ENCODE measurements at places on chromosomes 12 and 14.

- peak; percentile 26 for DNase-seq
Measured at GRCh38 chr12:3313675-3314663, 177.0 kb upstream of the PRMT8 start.

- DNase-seq = no peak
Measured at GRCh38 chr14:65901595-65901994, 489.1 kb downstream of the FUT8 start.

- DNase-seq = no peak
Measured at GRCh38 chr12:55850893-55851292, 8.2 kb upstream of the MMP19 start.

DNA sequence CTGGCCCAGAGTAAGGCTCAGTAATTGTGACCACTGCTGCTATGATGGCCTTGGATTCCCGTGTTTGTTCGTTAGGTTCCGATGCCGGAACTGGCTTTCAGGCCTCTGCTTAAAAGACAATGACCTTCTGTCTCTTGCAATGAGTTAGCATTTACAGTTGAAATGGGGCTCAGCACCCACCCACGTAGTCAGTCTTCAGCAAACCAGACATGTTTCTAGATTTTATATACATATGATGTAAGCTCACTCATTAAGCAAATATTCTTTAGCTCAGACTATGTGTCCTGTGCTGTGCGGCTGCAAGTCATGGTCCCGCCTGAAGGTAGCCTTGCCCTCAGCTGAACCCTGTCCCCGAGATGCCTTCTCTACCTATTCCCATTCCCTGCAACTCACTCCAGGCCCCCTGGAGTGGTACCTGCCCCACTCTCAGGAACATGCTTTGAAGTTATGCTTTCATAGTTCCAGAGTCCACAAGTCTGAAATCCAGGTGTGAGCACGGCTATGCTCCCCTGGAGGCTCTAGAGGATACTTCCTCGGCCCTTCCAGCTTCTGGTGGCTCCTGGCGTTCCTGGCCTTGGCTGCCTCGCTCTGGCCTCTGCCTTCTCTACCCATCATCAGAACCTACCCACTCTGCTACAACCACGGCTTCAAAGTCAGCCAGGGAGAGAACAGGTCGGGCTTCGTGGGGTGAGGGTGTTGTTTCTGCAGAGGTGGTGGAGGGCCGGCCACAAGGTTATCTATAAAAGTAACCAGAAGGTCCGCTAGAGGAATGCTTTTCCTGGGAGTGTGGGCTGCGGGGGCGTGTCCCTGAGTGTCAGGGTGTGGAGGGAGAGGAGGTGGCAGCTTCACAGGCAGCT, 157.8 kb downstream of the RBM19 start:
- no peak for DNase-seq

DNA sequence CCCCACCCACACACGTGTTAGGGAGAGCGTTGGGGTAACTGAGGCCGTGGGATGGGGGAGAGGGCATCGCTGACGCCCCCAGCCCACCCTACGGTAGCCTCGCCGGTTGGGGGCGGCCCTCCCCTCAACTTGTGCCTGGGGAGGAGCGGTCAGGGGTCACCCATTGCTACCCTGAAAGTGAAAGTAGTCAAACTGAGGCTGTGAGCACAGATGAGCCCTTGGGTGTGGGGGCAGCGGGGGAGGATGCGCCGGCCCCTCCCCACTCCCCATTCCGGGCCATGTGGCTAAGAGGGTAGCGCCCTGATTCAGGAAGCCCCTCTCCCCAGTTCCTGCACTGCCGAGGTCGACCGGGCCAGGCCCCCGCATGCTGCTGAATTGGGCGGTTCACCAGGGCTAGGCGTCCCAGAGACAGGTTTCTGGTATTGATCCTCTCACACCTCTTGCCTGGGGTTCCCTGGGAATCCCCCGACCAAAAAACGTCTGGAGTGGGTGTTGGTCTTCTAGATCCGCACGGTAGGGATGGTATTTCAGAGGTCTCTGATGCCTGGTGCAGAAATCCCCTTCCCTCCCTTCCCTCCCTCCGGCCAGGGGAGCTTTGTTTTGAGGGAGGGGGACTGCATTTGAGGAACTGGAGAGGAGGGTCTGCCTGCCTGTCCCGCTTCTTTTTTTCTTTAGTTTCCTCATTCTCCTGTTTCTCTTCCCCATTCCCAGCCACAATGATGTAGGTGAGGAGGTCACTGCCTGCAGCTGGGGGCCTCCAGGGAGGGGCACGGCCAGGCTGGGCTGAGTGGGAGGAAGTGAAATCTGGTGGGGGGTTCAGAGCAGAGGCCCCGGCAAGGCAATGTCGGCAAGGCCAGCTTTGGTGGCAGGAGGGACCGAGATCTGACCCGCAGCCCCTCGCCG, 1.0 kb downstream of the SH2B3 start:
- peak; percentile 74 for DNase-seq

DNA sequence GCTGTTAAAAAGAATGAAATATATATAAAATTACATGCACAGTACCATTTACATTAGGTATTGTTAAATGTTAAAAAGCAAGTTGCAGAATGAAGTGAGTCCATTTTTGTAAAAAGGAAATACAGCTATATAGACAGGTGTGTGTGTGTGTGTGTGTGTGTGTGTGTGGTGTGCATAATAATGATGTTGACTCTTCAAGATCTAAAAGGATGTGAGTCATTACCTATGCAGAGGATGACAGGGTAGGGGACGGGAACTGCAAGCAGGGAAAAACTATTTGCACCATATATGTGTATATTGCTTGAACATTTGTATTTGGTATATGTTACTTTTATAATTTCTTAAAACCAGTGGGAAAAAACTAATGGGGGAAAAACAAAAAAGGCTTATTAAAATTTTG, 3.1 kb downstream of the C14orf39 start:
- no peak for DNase-seq

GRCh38 chr14:90742729-90743128, 73.5 kb downstream of the TTC7B start:
- DNase-seq = no peak

DNA sequence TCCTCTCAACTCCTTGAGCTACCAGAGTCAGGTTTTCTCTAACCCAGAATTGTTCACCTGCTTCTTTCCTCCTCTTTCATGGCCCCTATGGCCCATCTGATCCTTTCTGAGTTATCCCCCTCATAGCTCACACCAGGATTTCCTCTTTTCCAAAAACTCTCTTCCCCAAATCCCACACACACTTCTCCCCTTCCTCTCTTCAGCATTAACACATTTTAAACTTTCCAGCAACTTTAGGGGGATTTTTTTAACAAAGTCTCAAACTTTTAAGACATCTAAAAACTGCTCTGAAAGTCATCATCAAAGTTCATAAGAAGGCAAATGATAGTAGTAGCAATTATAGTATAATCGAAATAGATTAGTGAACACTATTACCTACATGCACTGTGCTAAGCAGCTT, 7.9 kb downstream of the OR10P1 start:
- DNase-seq = no peak

GRCh38 chr12:54465857-54466523, 7.4 kb downstream of the GTSF1 start:
- no peak for DNase-seq

DNA sequence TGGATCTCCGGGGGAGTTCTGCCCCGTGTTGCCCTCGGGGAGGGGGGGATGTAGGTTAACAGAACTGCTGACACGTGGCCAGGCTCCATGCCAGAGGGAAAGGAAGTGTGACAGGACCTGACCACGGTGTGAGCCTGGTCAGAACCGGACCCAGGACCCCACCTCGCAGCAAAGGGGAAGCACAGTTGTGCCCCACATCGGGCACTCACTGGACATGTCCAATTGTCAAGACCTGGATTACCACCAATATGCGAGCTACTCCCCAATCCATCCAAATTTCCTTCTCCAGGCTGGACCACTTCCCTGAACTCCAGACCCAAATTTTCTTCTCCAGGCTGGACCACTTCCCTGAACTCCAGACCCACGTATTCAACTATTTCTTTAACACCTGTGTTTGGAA, 78.8 kb upstream of the PIWIL1 start:
- no peak for DNase-seq

GRCh38 chr12:116153113-116153512, 124.4 kb downstream of the MED13L start:
- DNase-seq = no peak

GRCh38 chr12:62586850-62587249, 120.2 kb downstream of the MON2 start:
- no peak for DNase-seq

- no peak for DNase-seq
Measured at GRCh38 chr12:57738661-57739237, at the start of gene AGAP2. Gene AGAP2 (minus strand): TSS chr12:57738742. CDS start chr12:57738246, 496 bp downstream.

GRCh38 chr12:16972923-16973770, 367.2 kb upstream of the LMO3 start:
- DNase-seq = no peak

DNA sequence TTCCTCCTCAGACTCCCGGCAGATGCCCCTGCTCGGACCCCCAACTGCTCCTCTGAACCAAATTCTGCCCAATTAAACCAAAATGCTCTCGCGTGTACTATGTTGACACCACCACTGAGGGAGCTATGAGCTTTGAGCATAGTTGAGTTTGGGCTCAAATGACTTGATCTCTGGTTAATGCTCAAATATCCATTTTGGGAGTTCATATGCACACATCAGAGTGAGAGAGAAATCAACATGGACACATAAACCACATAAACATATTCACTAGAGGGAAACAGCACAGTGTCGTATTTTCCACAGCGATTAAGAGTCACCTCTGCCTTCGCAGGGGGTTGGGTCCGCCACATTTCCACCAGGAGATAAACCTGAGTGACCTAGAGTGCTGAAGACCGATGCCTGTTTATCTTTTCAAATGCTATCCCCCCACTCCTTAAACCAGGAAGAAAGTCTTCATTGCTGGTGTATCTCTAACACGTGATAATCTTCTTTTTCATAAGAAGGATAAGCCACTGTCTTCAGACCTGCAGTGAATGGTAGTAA, 59.4 kb upstream of the FOXN3 start:
- DNase-seq = no peak

GRCh38 chr12:72406111-72406510, 133.9 kb downstream of the TRHDE start:
- DNase-seq = no peak

DNA sequence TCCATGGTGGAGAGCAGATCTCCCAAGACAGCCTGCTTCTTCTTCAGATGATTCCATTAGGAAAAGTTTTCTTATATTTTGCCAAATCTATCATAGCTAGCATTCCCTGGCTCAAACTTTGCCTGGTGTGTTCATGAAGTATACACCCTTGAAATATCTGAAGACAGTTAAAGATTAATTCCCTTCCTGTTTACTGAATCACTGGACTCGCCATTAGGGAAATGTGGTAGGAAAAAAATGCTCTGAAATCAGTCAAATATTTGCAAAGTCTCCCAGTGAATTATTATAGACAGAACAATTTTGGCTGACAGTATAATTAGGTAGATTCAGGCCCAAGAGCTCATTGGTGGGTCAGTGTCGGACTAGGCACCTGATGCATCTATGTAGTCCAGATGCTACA, 86.5 kb downstream of the PDZRN4 start:
- no peak for DNase-seq

GRCh38 chr12:116113398-116114130, 163.9 kb downstream of the MED13L start:
- no peak for DNase-seq

DNA sequence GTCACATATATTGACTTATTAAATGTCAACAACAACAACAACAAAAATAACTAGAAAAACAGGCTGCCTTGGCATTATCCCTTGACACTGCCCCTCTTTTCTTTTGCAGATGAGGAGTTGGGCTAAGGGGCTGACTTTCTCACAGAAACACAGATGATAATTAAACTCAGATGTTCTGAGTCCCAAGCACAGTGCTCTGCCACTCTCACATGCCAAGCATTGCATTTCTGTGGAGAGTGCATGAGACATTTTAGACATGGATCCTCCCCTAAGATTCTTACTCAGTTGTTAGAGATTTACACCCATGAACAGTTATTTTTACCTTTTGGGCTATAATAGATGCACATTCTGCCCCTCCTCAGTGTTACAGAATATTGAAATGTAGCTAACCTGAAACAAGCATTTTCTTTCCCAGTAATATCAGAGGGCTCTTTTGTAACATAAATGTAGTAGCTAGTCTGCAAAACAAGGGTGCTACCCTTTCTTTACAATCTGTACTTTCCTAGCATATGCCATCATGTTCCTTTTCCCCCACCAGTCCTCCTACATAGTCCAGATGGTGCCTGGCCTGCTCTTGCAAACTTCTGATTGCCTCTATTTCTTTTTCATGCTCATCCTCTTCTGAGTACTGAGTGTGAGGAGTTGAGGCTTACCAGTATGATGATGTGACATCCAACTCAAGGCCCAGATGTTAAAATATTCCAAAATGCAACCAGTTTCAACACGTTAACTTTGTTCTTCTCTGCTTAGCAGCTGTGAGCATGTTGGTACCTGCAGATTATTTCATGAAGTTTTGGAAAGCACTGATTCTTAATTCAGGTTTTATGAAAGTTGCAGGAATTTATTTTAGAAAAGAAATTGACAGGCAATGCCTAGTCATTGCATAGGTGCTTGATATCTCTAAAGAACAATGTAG, 125.0 kb upstream of the ATP2B1 start:
- DNase-seq = no peak

DNA sequence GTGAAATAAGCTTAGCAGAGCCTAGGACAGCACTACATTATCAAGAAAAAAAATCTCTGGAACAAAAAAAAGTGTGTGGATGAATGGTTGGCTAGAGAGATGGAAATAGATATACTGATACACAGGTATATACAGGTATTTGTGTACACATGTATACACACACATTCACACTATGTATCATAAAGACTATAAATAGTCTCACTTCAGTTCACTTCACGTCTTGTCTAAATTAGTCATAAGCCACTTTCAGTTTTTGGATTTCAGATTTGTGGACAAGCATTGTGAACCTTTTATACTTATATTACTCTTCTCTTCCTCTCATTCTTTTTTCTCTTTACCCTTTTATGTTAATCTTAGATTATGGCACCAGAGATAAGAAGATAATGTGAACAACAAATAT, 41.8 kb upstream of the SLC6A15 start:
- no peak for DNase-seq

- DNase-seq = no peak
Measured at GRCh38 chr14:77314043-77314442, 6.6 kb downstream of the POMT2 start.

DNA sequence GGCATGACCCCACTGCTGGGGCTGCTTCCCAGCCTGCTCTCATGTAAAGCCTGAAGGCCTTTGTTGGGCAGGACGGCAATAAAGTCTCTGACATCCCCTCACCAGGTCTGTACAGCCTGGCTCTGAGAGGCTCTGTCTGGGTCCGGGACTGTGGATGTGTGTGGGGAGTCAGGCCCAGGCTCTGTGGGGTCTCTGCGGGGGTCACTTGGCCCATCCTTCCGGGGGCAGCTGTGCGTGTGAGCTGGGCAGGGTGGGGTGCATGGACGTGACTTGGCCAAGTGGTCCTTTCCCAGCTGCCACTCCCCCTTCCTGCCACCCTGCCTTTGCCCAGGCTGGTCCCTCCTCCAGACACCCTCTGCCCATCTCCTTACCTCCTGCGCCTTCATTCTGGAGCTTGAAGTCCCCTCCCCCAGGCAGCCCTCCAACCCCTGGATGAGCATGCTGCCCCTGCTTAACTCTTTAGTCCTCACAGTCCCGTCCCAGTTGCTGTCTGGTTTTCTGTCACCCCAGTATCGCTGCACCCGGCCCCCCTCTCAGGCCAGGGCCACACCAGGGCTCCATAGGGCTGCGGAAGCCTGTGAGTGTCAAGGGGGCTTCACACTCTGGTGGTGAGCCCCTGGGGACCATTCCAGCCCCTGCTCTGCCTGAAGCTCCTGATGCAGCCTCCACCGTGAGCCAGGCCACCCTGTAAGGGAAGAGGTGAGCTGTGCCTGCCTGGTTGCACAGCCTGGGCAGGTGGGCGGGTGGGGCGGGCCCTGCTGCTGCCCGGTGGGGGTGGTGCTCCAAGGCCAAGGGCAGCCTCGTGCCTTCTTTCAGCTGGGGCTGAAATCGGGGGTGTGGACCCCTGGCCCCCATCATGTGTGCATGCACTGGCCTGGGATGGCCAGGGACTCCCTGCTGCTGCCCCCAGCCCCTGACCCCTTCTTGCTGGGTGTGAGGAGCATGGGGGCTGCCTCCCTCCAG, 25.5 kb upstream of the KIF26A start:
- DNase-seq = no peak

Measured in CD4-positive, alpha-beta T cell treated with Interleukin-21 for 1 hour (primary cell).